Adrenal gland (tissue), 19 donors: ENCODE measurements at places on chromosomes 1 and 21.

DNA sequence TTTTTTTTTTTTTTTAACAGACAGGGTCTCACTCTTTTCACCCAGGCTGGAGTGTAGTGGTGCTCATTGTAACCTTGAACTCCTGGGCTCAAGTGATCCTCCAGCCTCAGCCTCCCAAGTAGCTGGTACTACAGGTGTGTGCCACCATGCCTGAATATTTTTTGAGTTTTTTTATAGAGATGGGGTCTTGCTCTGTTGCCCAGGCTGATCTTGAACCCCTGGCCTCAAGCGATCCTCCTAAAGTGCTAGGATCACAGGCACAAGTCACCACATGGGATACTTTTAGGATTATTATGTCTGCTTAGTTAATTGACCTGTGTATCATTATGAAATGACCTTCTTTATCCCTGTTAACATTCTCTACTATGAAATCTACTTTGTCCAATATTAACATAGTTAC is 38.0 kb downstream of the RASSF5 start:
- no peak for DNase-seq

DNA sequence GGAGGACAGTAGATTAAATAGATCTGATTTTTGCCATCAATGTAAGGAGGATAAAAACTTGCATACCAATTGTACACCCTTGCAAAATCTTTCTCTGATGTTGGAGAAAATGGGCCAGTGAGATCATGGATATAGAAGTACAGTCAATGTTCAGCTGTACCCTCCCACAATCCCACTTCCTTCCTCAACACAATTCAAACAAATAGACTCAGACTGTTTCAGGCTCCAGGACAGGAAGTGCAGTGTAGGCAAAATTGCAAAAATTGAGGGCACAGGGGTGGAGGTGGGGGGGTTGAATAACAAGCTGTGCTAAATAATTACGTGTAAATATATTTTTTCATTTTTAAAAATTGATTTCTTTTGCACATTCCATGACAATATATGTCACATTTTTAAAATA is 3.9 kb upstream of the IFI44 start:
- no peak for DNase-seq

GRCh38 chr1:201353186-201353940 is 24.1 kb downstream of the TNNT2 start:
- no peak for DNase-seq

DNA sequence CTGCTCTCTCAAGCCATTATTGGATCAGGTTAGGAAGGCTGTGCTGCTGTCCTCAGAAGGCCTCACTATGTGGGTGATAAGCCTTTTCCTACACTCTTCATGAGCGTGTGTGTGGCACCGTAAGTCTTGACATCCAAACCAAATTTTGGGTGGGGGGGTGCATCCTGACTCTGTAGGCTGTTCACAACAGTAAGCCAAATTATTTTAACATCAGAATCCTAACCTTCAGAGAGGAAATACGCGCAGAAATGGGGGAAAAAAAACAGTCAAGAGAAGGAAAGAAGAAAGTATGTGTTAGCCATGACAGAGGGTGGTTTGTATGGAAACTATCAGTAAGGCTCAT is 21.0 kb downstream of the STPG1 start:
- no peak for DNase-seq

- DNase-seq: no peak
Observed at GRCh38 chr1:59917026-59917784, 9.4 kb downstream of the CYP2J2 start.

- DNase-seq: peak; percentile 7
Observed at GRCh38 chr1:230292689-230293389, 133.3 kb downstream of the PGBD5 start.

DNA sequence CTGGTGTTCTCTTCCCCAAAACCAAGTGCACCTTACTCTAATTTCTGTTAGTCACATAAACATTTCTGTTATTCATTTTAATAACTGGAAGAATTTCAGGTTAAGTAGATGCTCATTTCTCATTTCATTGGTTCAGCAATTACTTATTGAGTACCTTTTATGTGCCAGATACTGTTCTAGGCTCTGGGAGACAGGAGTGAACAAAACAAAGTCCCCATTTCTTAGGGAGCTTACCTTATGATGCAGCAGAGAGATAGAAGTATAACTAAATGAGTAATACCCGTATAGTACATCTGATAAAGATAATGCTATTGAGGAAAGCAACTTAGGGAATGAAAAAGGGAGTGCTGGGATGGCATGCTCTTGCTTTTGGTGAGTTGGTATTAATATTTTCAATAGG is 33.7 kb downstream of the LRRC8C start:
- DNase-seq: no peak

DNA sequence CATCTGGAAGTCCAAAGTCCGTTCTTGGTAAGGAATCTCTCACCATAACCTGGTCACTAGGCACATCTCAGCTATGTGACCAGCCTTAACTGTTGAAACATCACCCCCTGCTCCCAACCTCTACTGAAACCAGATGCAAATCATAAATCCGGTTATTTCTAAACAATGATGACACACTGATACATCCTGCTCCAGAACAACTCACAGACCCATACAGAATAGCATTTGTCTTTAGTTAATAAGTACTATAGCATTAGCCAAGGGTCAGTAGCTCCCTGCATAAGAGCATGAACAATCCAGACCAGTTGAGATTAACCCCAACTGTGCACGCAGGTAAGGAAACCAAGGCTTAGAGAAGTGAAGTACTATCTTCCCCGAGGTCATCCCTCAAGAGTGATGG is 38.0 kb upstream of the KCTD3 start:
- DNase-seq: no peak

DNA sequence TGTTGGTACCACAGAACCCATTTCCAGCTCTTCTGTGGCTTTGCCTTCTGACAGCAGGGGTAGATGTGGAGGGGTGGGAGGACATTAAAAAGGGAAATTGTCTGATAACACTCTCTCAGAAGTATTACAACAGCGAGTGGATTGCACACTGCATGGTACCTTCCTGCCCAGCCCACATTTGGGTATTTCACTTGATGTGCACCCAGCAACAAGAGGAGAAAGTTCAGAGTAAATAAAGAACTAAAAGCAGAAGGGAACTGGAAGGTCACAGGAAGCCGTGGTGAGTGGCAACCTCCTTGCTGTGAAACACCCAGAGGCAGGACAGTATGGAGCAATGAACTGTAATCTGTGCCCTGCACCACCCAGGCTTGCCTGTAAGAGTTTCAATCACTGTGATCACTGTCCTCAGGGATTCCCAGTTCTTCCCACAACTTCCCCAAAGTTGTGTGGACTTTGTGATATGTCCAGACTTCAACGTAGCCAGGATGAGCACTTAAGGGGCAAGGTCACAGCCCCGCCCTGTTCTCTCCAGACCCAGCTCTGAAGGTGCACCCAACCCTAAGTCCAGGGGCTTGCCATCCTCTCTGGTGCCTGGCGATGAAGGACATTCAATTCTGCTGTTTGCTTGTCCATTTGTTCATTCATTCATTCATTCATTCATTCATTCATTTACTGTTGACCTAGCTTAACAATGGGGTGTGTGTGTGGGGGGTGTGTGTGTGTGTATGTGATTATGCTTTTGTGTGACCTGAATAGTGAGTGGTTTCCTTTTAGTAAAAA is 18.7 kb upstream of the F5 start:
- DNase-seq: no peak

GRCh38 chr1:164969253-164969652 is 387.3 kb downstream of the LMX1A start:
- no peak for DNase-seq

DNA sequence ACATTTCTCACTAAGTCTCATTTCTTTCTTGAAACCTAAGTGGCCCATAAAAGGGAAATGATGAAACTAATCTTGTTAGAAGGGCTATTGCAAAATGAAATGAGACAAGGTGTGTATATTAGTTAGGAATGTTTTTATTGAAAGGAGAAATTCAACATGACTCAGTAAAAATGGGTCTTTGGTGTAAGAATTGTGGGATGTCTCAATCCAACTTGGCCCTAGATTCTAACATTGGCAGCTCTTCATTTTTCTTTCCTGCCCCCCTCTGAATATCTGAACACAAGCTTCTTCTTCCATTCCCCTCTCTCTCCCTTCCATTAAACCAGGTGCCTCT is 26.8 kb upstream of the TARBP1 start:
- no peak for DNase-seq

GRCh38 chr1:233038581-233038980 is 88.2 kb downstream of the NTPCR start:
- DNase-seq: no peak

DNA sequence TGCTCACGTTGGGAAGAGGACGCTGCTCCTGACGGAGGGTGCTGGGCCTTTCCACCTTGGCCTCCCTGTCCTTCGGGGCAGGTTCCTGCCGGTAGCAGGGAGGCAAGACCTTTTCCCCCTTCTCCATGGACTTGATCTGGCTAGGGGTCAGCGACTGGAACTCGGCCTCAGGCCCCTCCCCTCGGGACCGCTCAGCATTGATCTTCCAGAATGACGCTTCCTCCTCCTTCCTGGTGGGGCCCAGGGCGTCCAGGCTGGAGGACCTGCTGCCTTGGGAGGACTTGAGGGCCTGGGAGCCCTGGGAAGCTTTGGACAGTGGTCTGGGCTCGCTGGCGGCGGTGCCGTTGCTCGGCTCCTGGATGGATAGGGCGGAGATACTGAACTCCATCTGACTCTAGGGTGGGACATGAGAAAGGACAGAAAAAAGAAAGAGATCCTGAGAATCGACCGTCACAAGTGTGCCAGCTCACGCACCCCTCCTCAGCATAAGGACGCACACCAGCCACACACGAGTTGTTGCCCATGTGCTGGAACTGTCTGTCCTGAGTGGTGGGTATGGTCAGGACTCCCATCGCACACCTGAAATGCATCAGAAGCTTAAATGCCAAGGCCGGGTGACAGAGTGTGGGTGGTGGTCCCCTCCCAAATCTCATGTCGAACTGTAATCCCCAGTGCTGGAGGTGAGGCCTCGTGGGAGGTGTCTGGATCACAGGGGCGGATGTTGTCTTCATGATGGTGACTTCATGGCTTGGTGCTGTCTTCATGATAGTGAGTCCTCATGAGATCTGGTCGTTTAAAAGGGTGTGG is 24.6 kb downstream of the C1orf198 start:
- no peak for DNase-seq

DNA sequence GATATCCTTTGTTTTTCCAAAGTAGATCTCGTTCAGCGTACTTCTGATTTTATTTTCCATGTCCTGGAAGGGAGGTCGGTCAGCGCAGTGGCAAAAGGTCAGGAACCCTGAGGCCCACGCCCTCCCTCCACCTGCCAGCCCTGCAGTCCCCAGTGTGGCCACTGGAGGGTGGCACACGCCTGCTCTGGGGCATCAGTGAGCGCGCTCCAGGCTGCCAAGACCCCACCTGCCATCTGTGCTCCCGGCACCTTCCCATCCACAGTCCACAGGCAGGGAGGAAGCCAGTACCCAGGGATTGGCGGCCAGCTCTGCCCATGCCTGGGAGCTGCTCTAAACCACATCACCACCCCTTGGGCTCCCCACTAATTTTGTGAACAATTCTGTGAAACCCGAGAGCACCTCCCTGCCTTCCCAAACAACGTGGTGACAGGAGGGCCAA is 32.3 kb downstream of the SLC66A1 start:
- DNase-seq: peak; percentile 62

DNA sequence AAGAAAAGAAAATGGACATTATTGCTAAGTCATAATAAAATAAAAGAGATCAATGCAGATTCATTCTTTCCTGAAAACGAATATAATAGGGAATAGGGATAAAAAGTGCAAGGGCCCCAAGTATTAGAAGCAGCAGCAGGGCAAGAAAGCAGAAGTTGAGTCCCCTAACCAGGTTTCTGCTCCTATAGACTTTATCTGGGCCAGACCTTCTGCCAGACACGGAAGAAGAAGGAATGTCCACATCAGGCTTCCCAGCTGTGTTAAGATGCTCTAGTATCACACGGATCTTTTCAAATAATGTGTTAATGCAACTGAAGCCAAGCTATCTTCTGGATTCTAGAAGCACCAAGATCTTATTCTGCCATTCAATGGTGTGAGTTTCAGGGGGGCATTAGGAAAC is 26.9 kb downstream of the CD244 start:
- DNase-seq: no peak

DNA sequence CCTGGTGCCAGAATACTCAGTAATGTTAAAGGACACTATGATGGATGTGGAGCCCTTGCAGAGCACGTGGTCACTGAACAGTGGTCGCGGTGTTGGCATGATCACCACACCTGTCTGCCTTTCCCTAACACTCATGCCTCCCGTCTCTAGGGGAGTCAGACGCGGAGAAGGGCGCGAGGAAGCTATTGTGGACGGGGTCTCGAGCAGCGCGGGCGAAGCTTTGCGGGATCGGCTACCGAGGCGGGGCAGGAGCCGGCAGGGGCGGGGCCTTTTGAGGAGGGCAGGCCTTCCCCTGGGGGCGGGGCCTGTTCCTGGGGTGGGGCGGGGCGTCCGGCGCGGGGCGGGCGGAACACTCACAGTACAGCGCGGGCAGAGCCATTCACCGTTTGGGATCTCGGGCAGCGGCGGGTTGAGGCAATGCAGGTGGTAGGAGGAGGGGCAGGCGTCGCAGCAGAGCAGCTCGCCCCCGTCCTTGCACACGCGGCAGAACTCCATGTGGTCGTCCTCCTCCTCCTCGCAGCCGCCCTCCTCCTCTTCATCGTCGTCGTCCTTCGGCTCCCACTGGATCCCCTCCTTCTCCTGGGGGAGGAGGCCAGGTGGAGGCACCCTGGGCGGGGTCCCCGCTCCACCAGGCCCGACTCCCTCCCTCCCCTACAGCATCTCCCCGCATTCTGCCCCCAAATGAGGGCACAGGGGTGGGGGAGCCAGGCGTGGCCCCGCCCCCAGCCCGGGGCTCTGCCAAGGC is 31.5 kb downstream of the CHD5 start:
- DNase-seq: peak; percentile 41

- no peak for DNase-seq
Observed at GRCh38 chr1:214715126-214715525, 112.1 kb downstream of the CENPF start.

DNA sequence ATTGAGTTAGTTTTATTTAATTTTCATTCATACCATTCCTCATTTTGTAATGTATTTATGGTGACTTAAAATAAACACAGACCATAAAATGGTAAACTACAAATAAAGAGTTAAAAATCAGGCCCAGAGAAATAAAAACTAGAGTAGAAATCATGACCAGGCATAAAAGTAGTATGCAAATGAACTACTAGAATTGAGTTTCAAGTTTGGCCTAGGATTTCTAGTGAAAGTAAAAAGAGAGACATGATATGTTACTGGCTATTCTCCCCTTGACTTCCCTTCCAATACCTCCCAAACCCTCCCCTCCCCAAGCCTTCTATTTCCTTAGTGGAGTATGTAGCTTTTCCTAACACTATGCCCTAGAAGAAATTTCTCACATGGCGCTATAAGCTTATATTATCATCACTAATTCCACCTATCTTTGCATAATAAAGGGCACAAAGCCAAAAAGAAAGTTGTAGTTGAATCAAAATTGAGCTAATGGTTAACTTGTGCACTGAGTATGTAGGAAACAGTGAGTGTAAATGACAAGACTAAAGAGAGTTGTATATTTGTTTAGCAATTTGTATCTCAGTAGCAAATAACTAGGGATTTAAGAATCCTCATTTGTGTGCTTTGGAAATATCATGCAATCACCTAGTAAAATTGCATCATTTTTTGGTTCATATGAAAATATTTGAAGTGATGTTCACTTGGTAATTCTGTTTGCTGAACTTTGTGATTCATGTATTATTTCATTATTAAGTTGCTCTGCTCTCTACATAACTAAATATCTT is 29.7 kb upstream of the CDC14A start:
- no peak for DNase-seq

GRCh38 chr1:107110326-107110725 is 30.5 kb upstream of the NTNG1 start:
- DNase-seq: no peak
